PC-9 (cell line): ENCODE measurements at places on chromosomes 6 and 20.

DNA sequence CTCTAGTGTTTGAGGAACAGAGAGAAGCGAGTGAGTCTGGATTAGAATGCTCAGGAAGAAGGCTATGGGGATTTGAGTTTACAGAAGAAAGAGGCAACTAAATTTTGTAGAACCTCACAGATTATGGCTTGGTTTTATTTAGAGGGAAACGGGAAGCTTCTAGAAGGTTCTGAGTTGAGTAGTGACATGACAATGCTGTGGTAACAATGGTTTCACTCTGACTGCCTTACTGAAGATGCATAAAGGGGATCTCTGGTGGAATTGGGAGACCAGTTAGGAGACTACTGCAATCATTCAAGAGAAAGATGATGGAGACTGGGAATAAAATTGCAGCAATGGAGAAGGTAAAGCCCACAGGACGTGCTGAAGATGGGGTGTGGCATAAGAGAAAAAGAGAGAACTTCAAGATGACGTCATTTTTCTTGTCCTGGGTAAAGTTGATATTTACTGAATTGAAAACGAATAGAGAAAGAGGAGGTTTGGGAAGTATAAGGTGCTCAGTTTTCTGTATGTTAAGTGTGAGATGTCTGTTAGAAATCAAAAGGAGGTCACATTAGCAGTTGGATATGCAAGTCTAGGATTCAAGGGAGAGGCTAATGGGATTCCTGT, 710.1 kb upstream of the NRSN1 start:
- no peak for DNase-seq

- DNase-seq = no peak
Observed at GRCh38 chr20:53319716-53320115, 273.9 kb downstream of the ZNF217 start.

GRCh38 chr6:68633972-68634725, 933 bp upstream of the ADGRB3 start:
- no peak for DNase-seq

DNA sequence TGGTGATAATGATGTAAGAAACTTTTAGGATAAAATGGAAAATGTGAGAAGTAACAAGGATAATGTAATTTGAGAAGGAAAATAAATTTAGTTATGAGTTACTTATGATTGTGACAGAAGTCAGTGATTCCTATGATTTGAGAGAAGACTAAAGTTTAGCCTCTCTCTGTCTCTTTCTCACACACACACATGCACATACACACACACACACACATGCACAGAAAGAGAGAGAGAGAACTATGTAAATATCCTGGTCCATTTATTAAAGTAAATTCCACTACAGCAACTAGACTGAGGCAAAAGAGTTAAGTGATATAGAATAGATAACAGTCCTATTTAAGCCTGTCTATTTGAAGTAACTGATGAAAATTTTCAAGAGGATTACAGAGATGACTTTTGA, 375.2 kb downstream of the CD109 start:
- no peak for DNase-seq

GRCh38 chr20:10119336-10119735, 84.5 kb downstream of the ANKEF1 start:
- DNase-seq = no peak

DNA sequence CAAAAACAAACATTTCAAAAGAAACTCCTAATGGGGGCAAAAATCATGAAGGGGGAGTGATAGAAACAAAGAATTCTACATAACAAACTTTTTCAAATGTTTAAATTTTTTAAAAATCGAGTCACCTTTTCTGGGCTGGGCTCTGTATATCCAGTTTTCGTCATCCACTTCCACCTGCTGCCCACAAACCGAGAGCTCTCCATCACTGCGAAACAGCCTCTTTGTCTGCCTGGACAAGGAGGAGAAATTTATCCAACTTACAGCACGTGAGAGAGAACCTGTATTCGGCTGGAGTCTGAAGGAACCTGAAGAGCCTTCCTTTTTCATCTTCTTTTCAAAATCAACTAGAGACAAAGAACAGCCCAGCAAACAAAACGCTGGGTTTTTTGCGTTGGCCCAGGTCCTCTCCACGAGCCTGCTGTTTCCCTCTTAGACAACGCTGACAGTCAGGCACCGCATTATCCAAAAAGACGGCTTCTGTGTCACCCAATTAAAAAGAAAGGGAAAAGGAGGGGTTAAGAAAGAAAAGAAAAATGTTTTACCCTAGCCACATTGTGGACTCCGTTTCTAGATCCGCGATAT, 72.4 kb upstream of the NHSL1 start:
- no peak for DNase-seq

- no peak for DNase-seq
Observed at GRCh38 chr6:73878403-73878802, 182.4 kb downstream of the CD109 start.
